ENCODE measurements at places on chromosomes 12 and 14.

DNA sequence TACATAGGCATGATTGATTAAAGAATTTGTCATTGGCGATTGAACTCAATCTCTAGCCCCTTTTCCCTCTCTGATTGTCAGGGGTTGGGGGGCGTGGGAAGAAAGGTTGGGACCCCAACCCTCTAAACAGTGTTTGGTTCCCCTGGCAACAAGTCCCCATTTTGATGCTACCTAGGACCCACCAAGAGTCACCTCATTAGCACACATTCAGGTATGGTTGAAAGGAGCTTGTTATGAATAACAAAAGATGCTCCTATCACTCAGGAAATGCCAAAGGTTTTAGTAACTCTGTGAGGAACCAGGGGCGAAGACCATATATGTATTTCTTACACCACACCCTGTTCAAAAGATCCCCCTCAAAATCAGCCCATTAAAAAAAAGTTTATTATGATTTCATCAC lies 14.3 kb downstream of the RNF212B start:
- no peaks in the 10 kb centered on the region for H3K36me3 ChIP-seq
- no peak overlapping the region for H3K27ac ChIP-seq
- no peaks in the 10 kb centered on the region for H3K27me3 ChIP-seq
- no peaks in the 10 kb centered on the region for H3K4me1 ChIP-seq
- H3K4me3 ChIP-seq, result no peak overlapping the region
- no peak for DNase-seq

DNA sequence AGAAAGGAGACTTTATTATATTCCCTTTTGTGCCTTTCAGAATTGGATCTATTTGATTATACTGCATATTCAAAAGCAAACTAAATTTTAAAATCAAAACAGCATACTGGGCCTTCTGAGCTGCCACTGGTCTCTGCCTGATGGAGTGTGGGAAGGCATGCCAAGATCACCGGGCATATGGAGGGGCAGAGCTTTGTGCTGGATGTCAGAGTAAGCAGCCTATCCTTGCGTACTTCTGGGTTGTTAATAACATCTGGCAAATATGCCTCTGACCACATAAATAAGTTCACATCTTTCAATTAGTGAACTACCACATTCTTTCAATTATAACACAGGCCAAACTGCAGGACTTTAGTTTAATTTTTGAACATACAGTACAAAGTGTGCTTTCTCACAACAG lies 18.3 kb downstream of the MLH3 start:
- no peak overlapping the region for H3K27ac ChIP-seq
- no peaks in the 10 kb centered on the region for H3K36me3 ChIP-seq
- H3K4me3 ChIP-seq, result no peak overlapping the region
- H3K27me3 ChIP-seq, result no peaks in the 10 kb centered on the region
- DNase-seq, result no peak
- no peaks in the 10 kb centered on the region for H3K4me1 ChIP-seq

DNA sequence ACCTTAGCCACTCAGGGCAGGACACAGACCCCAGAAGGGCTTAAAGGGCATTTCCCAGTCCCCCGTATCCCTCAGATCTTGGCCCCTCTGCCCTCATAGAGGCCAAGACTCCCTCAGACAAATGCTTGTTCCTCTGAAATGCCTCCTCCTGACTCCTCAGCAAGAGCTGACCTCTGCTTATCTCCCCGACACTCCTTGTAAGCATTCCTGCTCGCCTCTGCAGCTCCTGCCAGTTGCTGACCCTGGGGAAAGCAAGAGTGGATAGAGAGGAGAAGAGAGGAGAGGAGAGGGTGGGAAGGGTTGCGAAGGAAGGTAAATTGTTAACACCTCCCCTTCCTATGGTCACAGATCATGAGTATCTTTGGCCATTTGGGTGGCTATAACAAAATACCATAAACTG lies 7.1 kb downstream of the SERPINA5 start:
- no peaks in the 10 kb centered on the region for H3K27me3 ChIP-seq
- H3K36me3 ChIP-seq, result no peaks in the 10 kb centered on the region
- no peak overlapping the region for H3K4me3 ChIP-seq
- no peak overlapping the region for H3K27ac ChIP-seq
- H3K4me1 ChIP-seq, result no peaks in the 10 kb centered on the region

DNA sequence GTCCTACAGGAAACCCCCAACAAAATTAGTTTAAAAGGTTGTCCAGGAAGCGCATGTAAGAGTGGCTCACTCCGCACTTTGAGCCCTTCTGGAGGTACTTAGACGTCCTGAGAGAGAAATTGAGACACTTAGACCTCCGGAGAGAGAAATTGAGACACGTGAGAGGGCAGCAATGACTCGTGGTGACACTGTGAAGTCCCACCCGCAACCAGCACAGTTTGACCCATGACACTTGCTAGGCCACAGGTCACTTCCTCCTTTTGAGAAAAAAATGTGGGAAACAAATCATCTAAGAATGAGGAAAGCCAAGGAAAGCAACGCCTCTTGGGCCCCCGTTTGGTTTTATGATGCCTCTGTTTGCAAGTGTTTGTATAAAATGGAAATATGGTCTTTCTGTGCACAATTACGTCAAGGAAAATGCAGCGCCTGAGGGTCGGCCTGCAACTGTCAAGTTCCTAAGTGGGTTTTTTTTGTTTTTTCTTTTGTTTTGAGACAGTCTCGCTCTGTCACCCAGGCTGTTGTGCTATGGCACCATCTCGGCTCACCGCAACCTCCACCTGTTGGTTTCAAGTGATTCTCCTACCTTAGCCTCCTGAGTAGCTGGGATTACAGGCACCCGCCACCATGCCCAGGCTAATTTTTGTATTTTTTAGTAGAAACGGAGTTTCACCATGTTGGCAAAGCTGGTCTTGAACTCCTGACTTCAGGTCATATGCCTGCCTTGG lies 13.6 kb upstream of the CDCA4 start:
- no peaks in the 10 kb centered on the region for H3K36me3 ChIP-seq
- H3K4me1 ChIP-seq, result no peaks in the 10 kb centered on the region
- H3K27ac ChIP-seq, result no peak overlapping the region

DNA sequence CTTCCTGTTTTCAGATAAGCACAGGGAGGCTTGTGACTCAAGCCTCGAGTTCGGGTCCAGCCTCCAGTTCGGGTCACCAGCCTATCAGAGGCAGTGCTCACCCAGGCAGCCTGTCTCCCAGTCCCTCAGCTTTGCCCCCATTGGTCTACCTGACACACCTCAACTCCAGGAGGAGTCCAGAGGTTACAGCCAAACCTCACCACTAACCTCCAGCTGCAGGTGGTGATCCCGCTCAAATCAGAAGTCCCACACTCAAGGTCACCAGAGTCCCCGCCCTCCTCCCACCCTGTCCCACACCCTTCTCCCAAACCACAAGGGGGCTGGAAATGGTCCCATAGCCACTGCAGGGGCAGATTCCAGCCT lies 42.1 kb downstream of the KDM2B start:
- H3K27me3 ChIP-seq, result no peaks in the 10 kb centered on the region
- peaks cover 37% of the 10 kb centered on the region for H3K4me1 ChIP-seq
- no peak overlapping the region for H3K4me3 ChIP-seq
- no peak overlapping the region for H3K27ac ChIP-seq
